NCI-H460 (cell line): ENCODE measurements at places on chromosomes 3 and 15.

DNA sequence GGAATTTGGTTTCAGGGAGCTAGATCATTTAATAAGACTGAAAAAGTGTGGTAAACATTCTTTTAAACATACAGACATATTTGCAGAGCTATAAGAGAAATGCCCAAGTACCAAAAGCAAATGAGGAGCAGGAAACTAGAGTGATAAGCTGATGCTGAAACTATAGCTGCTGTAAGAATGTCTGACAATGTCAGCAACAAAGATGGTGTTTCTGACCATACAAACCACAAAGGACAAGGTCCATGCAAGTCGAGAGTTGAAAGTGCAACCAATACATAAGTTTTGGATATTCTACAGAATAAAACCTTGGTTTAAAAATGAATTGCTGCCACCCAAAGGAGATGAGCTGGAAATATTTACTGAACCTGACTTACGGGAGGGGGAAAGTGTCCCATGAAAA, 610.2 kb downstream of the TBL1XR1 start:
- no peak for DNase-seq

- no peak for DNase-seq
Measured at GRCh38 chr3:9930804-9931418, 2.7 kb upstream of the CRELD1 start.

DNA sequence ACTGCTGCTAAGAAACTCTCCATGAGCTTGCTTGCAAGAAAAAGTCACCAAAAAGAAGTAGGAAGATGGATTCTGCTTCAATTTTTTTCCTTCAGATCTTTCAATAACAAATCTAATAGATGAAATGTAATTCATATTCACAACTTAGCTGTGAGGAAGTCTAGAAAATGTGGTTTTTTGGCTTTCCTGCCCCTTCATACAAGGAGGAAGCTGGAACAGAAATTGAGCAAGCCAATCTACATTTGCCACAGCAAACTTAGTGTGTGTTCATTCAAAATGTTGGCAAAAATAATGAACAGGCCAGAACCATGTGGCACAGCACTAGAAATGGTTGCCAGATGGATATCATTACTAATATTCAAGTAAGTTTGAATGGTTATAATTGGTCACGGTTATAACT, 93.2 kb upstream of the NEDD4 start:
- no peak for DNase-seq

DNA sequence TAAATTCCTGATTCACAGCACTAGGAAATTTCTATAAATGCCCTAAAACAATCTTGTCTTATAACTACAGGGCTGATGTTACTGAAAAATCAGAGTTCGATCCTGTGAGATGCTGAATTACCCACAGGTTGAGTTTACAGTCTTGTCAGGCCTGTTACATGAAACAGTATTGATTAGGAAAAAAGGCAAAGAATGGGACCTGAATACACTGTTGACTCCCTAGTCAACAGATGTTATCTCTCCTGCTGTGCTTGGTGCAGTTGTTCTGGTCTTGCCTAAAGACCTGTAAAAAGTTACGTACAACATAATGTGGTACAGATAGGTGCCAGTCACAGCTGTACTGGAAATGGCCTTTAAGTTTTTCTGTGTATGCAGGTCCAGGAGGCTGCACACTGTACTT, 91.4 kb upstream of the ASB14 start:
- no peak for DNase-seq

DNA sequence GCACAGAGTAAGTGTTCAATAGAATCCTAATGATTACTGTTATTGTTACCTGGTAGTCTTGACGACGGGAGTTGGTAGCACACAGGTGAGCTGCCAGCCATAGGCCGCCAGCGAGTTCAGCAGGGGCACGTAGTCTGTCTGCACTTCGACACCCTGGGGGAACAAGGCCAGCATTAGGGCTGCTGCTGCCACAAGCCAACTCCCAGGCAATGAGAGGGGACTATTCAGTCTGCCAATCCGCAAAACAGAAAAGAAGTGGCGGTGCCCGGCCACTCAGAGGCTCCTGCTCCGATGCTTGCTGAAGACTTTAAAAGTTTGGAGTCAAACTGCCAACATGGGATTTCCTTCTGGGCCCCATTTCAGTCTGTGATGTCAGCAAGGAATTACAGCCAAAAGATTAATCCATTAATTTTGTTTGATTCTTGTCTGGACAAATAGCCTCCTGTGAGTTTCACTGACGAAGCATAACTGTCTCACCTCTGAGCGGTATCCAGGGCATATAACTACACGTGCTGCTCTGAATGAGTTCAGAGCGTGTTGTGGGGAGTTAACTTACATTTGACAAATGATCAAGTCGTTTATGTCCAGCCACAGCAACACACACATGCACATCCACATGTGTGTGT, 61.8 kb downstream of the OXNAD1 start:
- no peak for DNase-seq

DNA sequence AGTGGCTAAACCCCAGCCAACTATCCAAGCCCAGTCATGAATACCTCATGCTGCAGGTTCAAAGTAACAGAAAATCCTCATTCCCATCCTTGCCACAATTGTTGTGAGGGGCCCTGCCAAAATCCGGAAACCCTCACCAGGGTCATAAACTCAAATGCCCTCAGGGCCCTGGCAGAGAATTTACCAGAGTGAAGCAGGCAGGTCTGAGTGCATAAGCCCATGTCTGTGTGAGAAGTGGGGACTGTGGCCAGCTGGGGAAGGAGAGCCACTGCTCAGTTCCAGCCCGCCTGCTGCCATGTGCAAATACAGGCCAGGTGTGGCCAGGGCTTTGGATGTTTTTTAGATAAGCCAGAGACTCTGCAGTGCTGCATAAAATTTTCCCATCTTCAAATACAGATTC, 7.0 kb downstream of the CEP152 start:
- DNase-seq, result no peak

GRCh38 chr3:190734490-190734889, 128.0 kb downstream of the GMNC start:
- DNase-seq, result no peak

DNA sequence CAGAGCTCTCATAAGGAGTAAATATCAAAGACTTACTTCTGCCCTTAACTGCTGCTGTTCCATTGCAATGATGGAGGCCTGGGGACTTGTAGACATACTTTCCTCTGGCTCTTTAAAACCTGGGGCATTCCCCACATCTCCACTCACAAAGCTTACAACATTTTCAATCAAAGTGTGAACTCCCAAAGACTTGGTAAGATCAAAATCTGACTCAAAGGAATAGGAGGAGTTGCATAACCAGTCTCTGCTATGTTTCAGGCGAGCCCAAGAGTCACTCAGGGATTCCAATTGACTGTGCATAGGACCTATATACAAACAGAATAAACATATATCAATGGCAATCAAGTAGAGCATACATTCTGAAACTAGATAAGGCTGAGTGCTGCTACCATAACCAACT, 101.5 kb downstream of the FBXL22 start:
- no peak for DNase-seq

- no peak for DNase-seq
Measured at GRCh38 chr3:133254716-133255115, 145.1 kb upstream of the BFSP2 start.

DNA sequence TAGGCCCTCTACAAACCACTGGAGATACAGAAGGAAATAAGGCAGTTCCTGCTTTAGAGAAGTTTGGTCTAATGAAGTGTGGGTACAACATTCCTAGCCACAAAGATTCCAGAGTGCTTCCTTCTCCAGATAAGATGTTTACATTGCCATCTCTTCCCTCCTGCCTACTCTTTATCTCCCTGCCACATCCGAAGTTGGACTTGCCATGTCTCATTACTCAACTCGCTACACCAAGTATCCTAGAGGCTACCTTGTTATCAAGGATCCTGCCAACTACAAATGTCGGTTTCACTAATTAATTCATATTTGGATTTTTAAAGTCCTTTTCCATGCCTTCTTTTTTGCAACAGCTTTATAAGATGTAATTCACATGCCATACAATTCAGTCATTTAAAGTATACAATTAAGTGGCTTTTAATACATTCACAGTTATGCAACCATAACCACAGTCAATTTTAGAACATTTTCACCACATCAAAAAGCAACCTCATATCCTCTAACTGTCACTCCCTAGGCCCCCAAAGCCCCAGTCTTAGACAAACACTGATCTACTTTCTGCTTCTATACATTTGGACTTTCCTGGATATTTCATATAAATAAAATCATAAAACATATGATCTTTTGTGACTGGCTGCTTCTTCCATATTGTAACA, 53.7 kb upstream of the CSTA start:
- DNase-seq, result no peak

DNA sequence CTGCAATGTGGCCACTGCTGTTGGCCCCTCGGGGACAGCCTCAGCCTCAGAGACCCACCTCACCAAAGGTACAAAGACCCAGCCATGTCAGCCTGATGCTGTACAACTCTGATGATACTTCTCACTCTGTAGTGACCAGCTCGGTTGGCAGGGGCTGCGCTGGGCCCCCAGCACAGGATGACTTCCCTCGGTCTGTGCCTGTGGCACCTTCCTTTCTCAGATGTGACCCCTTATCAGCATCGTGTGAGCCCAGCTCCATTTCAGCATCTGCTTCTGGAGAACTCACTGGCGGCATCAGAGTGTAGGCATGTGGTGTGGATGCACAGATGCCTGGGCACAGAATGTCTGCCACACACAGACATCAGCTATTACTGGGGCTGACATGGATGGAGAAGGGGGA, 25.1 kb upstream of the CTXND1 start:
- DNase-seq, result no peak

- DNase-seq, result no peak
Measured at GRCh38 chr3:138389144-138389601, 40.8 kb downstream of the MRAS start.
